Right atrium auricular region (tissue), 2 donors: ENCODE measurements at places on chromosomes 5 and 9. TPM values are rescaled to one million over a fixed set of nuclear protein-coding genes. Genes with fewer than 3 reads are reported as not detected.

- no peak overlapping the region for H3K27ac ChIP-seq
- peaks cover 31% of the 10 kb centered on the region for H3K36me3 ChIP-seq
- no peaks in the 10 kb centered on the region for H3K4me1 ChIP-seq
- H3K4me3 ChIP-seq = no peak overlapping the region
- H3K27me3 ChIP-seq = no peaks in the 10 kb centered on the region
Observed at GRCh38 chr9:123107639-123108285, 74.3 kb downstream of the GPR21 start.

Gene IL31RA
- not detected for total RNA-seq

Gene PCDHA9
- total RNA-seq = not detected

- H3K4me1 ChIP-seq = peaks cover 19% of the 10 kb centered on the region
- H3K27ac ChIP-seq = no peak overlapping the region
- no peak for DNase-seq
- no peak overlapping the region for H3K4me3 ChIP-seq
Observed at GRCh38 chr9:37587521-37587920, 4.9 kb downstream of the TOMM5 start.
